ENCODE measurements at places on chromosomes 2 and 18.

GRCh38 chr2:12212841-12213597 is 466.6 kb downstream of the LPIN1 start:
- DNase-seq: no peak

DNA sequence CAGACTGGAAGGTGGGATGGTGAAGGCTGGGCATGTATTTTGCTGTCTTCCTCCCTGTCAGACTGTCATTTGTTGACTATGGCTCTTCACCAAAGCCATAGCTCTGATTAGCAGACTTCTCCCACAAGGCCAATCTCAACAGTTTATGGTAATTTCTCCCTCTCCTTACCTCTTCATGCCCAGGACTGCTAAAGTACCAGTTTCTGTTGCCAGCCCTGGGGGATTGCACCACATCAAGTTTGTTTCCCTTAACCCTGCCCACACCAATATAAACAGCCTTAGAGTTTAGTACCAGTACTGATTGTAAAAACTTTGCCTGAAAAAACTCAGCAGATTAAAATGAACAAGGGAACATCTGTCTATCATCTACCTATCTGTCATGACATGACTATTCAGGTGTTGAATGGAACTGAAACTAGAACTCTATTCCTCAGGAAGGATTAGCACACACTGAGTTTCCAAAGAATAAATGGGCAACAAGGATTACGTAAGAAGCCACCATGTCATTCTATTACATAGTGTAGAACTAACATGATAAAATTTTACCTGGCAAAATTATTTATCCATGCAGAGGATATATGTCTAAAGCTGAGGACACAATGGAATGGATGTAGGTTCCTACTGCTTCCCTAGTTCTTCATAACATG is 13.7 kb downstream of the FEZ2 start:
- no peak for DNase-seq

- no peak for DNase-seq
Measured at GRCh38 chr18:70522183-70522680, 233.4 kb downstream of the SOCS6 start.

DNA sequence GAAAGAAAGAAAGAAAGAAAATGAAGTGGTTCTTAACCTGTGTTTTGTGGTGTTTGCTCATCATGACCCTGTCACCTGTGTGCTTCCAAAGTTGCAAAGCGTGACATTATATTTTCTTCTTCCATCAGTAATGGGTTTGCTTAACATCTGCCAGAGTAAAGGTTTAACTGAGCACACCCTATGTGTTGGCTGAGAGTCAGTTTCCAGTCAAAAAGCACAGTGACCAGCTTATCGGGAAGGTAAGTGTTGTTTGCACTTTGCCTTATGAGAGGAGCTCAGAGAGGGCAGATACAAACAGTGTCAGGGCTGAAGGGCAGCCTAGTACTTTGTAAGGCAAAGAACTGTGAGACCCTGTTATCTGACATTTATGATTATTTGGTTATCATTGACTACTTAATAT is 406.2 kb upstream of the CWC22 start:
- DNase-seq: no peak

GRCh38 chr2:217660423-217660822 is 342.4 kb downstream of the TNS1 start:
- DNase-seq: no peak

DNA sequence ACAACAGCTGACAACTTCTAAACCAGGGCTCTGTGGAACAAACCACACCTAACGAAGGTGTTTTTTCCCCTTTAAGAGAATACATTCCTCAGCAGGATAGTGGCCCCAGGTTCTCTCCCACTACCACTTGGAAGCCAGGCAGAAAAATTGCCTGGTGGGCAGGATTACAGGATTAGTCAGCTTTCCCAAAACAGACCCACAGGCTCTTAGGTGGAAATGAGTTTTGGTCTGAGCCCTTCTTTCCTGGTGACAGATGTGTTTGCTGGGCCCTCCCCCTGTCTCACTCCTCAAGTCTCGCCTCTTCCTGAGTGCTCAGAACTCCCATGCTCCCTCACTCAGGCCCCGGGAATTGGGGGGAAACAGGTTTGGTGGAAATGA is 139.4 kb upstream of the HAAO start:
- no peak for DNase-seq

DNA sequence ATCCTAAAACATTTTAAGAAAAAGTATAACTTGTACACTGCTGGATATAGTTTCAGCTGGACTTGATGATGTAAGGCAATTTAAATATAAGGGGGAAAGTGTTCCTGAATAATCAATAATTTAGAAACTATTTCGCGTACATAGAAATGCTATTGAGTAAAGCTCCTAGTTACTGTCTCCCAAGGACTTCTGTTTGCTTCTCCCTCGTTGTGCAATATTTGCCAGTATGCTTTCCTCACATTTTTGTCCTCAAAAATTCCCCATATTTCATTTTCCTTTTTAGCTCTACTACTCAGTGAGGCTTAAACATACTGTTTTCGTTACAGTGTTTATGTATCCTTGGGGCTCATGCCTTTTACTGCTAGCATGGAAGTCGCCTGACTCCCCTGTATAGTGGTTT is 36.9 kb downstream of the ATP9B start:
- no peak for DNase-seq

- DNase-seq: no peak
Measured at GRCh38 chr18:75212751-75213090, 2.1 kb downstream of the TSHZ1 start.

GRCh38 chr2:9112079-9112721 is 94.4 kb upstream of the ASAP2 start:
- no peak for DNase-seq

DNA sequence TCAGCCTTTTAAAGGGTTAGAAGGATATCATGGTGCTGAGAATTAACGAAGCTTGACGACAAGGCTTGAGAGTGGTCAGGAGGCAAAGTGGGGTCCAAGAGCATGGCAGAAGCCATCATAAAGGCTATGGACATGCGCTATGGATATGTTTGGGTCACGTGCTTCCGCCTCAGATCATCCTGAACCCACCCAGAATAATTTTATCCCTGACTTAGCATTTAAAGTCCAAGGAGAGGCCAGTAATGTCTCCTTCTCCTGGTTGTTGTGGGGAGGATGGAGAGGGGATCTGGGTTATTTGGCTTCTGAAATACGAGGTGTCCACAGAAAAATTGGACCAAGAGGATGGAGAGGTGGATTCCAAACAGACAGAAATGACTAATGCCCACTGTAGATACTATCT is 38.8 kb upstream of the RBMS1 start:
- no peak for DNase-seq

GRCh38 chr2:105761931-105762515 is 17.3 kb downstream of the NCK2 start:
- DNase-seq: no peak

DNA sequence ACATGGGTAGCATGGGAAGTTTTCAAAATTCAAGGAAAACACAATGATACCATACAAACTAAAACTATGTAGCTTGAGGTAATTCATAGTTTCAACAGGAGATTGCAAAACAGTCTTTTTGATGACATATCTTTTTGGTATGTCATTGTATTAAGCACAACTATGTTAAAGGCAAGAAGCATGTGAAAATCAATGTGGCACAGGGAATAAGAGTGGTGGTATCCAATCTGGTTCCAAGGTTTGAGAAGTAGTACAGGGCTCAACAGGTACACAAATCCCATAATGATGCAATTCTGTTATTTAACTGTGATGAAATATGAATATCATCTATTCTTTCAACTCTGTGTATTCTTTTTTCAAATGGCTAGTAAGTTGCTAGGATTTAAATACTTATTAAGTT is 16.4 kb upstream of the DLX2 start:
- DNase-seq: no peak

- DNase-seq: no peak
Measured at GRCh38 chr2:19818543-19818942, 83.2 kb downstream of the TTC32 start.

- DNase-seq: no peak
Measured at GRCh38 chr2:207463433-207463832, 66.3 kb upstream of the CREB1 start.

- DNase-seq: no peak
Measured at GRCh38 chr2:181542170-181542569, 85.0 kb downstream of the ITGA4 start.

GRCh38 chr2:188285774-188286173 is 5.9 kb upstream of the GULP1 start:
- no peak for DNase-seq

DNA sequence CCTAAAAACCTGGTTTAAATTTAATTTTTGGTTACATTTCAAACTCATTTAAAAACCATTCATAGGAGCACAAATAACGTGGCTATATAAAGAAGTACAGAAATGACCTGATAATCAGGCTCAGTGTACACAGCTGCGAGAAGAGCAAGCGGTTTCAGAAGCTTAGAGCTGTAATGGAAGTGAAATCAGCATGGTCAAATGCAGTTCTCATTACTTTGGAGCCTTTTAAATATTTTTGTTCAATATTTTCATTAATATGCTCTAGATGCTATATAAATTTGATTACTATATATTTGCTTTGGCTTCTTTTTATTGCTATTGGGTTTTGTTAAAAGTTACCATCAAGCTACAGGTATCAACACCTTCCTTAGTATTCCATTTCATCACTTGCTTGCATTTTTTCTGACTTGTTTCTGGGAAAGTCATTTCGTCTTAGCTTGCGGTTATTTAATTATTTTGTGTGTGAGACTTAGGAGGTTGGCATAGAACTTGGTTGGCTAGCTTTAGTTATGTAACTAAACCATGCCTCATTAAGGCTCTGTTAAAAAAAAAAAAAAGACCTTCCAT is 58.7 kb downstream of the AFTPH start:
- DNase-seq: peak; percentile 23
